ENCODE measurements at places on chromosomes 16 and 17.

GRCh38 chr17:34218748-34219147 lies 36.3 kb upstream of the CCL2 start:
- no peak for DNase-seq

- no peak for DNase-seq
Measured at GRCh38 chr17:7748076-7748775, 30.7 kb downstream of the DNAH2 start.

DNA sequence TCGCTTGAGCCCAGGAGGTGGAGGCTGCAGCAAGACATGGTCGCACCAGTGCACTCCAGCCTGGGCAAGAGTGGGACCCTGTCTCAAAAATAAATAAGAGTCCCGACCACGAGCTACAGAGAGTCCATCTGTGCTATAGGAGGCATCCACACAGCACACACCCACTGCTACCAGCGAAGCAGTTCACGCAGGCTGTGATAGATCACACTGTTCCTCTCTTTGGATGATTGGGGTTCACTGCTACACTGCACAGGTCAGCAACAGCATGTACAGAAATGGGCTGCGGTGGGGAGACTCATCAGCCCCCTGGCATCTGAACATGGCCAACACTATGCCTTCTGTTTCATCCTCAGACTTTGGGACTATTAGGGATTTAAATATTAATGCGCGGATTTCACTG lies 33.8 kb downstream of the PMM2 start:
- no peak for DNase-seq

DNA sequence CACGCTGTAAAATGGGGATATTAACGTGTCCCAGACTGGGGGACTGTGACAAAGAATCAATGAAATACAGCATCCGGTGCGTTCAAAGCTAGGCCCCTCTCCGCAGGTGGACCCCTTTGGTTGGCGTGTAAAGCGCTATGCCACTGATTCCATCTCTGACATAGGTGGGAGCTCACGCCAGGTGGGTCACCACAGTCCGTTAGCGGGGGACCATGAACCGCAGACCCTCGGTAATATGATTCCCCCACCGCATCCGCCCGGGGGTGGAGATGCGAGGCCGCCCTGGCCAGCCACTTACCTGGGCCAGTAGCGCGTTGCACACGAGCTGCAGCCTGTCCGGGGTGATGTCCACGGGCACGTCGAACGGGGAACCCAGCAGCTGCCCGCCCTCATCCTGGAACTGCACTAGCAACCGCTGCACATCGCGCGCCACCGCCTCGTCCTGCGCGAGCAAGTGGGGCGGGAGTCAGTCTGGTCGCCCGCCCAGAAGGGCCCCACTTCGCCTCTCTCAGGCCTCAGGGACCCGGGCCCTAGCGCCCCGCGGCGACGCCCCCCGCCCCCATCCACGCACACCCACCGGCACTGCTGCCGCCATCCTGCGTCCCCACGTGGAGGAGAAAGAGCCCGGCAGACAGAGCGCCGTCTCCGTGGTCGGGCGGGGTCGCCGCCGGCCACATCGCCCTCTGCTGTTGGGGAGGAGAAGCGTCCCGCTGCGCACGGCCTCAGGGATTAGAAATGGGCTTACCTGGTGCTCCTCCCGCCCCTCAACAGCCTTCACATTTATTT lies at the start of gene NLE1:
NLE1 (minus strand) TSS at position 623 of the 786 bp plus-strand sequence; CDS start at position 595, 28 bp downstream.
- peak; percentile 81 for DNase-seq

- DNase-seq, result no peak
Measured at GRCh38 chr16:13070268-13070667, 168.9 kb downstream of the SHISA9 start.

GRCh38 chr16:67928561-67929364 lies 2.9 kb downstream of the CTRL start:
- peak; percentile 63 for DNase-seq

DNA sequence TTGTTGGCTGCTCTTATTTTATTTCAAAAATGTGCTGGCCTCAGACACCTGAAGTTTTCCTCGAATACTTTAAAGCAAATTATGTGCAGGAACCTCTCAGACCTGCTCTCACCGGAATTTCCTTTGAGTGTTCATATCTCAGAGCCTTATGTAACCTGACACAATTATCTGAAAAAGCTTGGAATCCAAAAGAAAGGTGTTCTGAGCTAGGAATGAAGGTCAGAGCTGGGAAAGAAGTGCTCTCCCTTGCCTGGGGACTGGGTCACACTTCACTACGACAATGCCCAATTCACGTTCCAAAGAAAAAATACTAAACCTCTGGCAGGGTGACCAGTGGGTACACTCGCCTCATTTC lies 6.7 kb upstream of the HSD11B2 start:
- no peak for DNase-seq

DNA sequence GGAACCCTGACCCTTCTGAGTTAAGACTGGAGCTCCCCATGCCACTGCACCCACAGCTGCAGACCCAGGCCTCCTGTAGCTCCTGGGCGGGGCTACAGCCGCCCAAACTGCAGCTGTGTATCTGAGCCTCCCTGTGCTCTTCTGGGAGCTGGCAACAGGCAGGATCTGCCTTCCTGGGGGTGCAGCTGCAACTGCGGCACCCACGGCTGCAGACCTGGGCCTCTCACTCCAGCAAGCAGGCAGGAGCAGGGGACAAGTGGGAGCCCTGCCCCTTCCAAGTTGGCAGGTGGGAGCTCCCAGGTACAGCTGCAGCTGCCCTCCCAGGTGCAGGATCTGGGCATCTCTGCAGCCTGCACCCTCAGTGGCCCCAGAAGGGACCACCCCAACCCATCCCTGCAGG lies 41.5 kb downstream of the SPACA3 start:
- no peak for DNase-seq

DNA sequence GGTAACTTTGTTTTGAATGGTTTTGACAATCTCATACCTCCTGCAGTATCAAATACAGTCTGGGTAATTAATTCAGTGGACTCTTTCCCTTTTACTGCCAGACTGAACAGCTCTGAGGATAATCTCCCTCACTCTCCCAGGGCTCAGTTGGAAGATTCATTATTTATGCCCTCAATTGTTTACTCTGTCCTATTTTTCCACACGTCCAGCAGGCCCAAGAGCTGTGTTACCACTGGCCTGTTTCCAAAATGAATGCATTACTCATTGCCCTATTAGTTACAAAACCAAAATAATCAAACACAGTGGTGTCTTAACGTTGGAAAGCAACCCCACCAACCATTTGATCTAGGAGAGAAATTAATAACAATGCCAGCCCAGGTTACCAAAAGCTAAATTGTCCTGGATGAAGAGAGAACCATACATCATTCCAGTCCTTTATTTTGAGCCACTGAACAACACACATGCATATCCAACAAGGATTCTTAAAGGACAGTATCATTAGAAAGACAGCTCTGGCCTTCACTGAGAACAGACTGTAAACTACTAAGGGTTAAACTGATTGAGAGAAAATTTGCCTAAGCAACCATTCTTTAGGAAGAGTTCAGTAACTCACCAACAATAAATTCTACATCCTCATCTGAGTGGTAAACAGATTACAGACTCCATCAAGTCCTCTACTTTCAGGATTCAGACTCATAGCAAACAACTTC lies 34.5 kb downstream of the FAM222B start:
- no peak for DNase-seq

DNA sequence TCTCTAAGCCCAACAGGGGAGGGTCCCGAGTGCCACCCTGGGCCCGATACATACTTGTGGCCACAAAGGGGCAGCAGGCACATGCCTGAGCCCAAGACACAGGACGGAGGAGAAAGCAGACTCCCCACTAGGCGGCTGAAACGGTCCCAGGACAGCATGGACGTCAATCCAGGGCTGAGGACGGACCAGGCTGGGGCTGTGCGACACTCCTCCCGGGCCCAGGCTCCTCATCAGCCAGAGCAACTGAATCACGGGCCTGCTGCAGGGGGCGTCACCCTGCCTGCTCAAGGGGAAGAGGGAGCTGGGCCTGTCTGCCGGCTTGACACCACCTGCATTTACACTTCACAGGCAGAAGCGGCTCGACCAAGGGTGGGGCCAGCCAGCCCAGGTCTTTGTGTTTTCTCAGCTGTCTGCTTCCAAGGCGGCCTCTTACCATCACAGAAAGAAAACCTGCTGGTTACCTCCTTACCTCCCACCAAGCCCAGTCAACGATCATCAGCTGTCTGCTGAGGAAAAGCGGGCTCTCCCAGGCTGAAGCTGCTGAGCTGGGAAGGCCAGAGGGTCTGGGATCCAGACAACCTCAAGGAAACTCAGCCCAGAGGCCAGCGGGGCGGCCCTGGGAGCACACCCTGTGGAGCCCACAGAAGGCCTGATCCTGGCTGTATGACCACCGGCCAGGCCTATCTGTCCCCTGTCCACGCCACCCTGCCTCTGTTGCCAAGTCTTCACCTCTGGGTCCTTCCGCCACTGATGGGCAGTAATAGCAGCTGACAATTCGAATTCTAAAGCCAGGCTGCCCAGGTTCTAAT lies 26.4 kb downstream of the KIFC3 start:
- no peak for DNase-seq

DNA sequence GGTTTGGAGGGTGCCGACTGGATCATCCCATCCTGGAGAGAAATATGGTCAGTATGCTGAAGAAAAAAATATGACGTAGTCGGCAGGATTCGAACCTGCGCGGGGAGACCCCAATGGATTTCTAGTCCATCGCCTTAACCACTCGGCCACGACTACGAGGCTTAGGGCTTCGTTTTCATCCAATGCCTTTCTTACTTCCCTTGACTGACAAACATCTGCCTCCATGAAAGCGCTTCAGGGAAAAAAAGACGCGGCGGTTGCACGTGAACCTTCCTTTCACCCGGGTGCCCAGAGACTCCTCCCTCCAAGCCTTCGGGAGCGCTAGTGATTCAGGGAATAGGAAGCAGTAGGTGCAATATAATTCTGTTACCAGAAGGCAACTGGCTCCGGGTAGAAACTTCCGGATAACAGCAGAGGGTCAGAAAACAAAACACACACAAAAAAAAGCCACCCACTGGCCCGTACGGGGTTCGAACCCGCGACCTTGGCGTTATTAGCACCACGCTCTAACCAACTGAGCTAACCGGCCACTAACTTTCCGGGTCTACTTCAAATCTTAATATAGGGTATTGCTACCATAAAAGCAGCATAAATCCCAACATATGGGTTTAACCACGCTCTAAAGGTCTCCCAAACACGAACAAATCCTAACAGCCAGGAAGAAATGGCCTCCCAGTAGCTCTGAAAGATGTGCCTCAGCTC lies 16.3 kb upstream of the AURKB start:
- no peak for DNase-seq

GRCh38 chr17:30840771-30841170 lies 9.0 kb downstream of the ATAD5 start:
- no peak for DNase-seq

DNA sequence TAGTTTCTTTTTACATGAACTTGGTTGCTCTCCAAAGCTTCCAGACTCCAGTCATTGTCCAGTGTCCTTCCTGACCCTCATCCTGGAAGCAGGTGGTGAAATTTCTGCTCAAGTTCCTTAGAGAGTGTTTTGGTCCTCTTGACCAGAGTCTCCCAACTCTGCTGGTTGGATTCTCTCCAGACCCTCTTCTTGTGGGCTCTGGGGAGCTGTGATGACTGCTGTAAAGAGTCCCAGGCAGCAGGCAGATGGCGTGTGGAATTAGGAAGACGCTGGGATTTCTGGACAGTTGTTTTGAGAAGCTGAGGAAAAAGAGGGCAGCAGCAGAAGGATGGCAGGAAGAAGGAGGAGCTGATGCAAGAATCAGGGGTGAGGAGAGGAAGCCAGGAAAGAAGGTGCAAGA lies 1.6 kb upstream of the SEZ6 start:
- DNase-seq, result no peak

DNA sequence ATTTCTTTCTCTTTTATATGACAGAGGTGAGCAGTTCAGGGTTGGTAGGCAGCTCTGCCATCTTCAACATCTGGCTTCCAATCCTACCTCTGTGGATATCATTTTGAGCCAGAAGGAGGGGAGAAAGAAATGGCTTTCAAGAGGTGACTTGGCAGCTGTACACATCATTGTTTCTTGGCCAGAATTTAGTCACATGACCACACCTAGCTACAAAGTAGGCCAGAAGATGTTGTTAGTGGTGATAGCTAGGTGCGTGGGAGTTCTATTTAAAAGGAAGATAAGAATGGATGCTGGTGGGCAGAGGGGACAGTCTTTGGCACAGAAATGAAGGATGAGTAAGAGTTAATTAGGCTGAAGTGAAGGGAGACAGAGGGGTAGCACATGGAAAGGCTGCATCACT lies 29.2 kb upstream of the MPHOSPH6 start:
- no peak for DNase-seq

DNA sequence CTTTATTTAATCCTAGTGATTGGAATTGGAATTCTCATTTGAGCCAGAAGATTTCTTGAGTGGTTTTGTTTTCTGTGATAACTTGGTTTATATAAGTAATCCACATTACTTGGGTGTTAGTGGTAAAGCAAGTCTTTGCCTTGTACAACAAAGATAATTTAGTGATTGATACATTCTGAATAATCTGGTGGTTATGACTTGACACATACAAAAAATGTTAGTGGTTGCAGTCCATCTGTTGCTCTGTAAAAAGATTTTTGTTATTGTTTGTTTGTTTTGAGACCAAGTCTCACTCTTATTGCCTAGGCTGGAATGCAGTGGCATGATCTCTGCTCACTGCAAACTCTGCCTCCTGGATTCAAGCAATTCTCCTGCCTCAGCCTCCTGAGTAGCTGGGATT lies 13.2 kb downstream of the OMG start:
- DNase-seq, result no peak

- no peak for DNase-seq
Measured at GRCh38 chr16:48956620-48957019, 325.0 kb downstream of the CBLN1 start.

DNA sequence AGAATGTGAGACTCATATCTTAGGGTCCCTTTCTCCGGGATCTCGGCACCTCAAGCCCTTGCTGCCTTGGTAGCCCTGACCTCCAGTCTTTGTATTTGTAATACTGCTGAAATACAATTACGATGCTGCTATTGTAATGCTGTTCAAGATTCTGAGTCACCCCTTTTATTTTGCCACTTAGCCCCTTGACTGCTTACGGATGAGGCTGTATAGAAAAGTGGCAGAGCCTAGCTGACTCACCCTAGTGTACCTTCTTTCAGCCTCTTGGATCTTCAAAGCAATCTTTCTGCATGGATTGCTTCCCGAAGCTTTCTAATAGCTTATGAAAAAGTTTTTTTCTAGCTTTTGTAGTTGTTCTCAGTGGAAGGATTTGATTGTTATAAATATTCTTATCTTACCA lies 187.9 kb downstream of the KCNJ2 start:
- DNase-seq, result no peak

GRCh38 chr16:3469736-3470135 lies 25.6 kb downstream of the C16orf90 start:
- DNase-seq, result no peak

Data from activated gamma-delta T cell treated with anti-CD3 and anti-CD28 coated beads, Interleukin-2, amount 50 U/mL, for 16 hours (primary cell).